GM23248 (cell line): ENCODE measurements at places on chromosomes 3 and 15. TPM values are rescaled to one million over a fixed set of nuclear protein-coding genes. Genes with fewer than 3 reads are reported as not detected.
A peak's percentile ranks its signal among the peaks of the same experiment; 100 is the strongest.

DNA sequence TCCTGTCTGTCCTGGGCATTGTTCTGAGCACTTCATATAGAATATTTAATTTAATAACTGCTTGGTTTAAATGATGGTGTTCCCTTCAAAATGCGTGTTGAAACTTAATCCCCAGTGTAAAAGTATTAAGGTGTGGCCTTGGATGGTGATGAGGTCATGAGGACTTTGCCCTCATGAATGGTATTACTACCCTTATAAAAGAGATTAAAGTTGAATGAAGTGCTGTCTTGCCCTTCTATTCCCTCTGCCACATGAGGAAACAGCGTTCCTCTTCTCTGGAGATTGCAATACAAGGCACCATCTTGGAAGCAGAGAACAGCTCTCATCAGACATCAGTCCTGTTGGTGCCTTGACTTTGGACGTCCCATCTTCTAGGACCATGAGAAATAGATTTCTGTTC lies 374.4 kb downstream of the PTPRG start:
- no peaks in the 10 kb centered on the region for H3K27me3 ChIP-seq
- DNase-seq = no peak
- no peak overlapping the region for H3K4me3 ChIP-seq
- H3K36me3 ChIP-seq = no peaks in the 10 kb centered on the region
- H3K27ac ChIP-seq = no peak overlapping the region
- no peaks in the 10 kb centered on the region for H3K4me1 ChIP-seq

DNA sequence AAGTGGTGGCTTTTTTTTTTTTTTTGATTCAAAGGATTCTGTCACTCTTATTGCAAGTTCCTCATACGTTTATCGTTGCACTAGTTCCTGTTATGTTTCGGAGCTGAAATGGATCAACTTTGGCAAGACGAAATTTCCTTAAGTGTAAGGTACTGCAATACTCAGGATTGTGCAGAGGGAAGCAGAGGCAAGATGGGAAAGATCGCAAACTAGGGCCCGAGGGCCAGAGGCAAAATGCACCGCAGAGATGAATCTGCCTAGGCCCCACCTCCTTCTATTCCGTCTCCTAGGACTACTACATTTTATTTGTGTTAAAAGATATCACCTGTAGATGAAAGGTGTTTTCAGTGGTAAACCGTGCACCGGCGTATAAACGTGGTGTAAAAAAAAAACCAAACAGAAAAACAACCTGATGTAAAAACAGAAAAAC lies 331 bp downstream of the RNU6-1 start:
- peak overlapping the region; percentile 78 for H3K27ac ChIP-seq
- H3K27me3 ChIP-seq = peaks cover 15% of the 10 kb centered on the region
- peak overlapping the region; percentile 84 for H3K4me3 ChIP-seq
- H3K36me3 ChIP-seq = no peaks in the 10 kb centered on the region
- no peaks in the 10 kb centered on the region for H3K4me1 ChIP-seq

- no peak overlapping the region for H3K4me3 ChIP-seq
- H3K4me1 ChIP-seq = no peaks in the 10 kb centered on the region
- no peaks in the 10 kb centered on the region for H3K36me3 ChIP-seq
Observed at GRCh38 chr3:54705730-54706129, 222.1 kb downstream of the LRTM1 start.

The SLC24A5 gene
- not detected in 2 replicates for total RNA-seq

The COLQ gene
- total RNA-seq = 0.32 and 1.1 TPM in 2 replicates

The GATM gene
- total RNA-seq = 0.89 TPM in 1 of 2 replicates, not detected in the other

The GPR62 gene
- not detected in 2 replicates for total RNA-seq

The CCRL2 gene
- not detected in 2 replicates for total RNA-seq

The FBXW12 gene
- total RNA-seq = not detected in 2 replicates
